ENCODE measurements at places on chromosomes 11 and 22. TPM values are rescaled to one million over a fixed set of nuclear protein-coding genes. Genes with fewer than 3 reads are reported as not detected.

The OR51B2 gene
- not detected for total RNA-seq

- no peak overlapping the region for H3K27ac ChIP-seq
- H3K36me3 ChIP-seq: no peaks in the 10 kb centered on the region
These were observed 41.2 kb upstream of the MICAL2 start for GRCh38 chr11:12069066-12069676.

- H3K4me3 ChIP-seq: no peak overlapping the region
- no peaks in the 10 kb centered on the region for H3K27me3 ChIP-seq
- DNase-seq: no peak
- H3K36me3 ChIP-seq: peaks cover 15% of the 10 kb centered on the region
- no peaks in the 10 kb centered on the region for H3K4me1 ChIP-seq
- H3K27ac ChIP-seq: no peak overlapping the region
These were observed 26.9 kb downstream of the CBX7 start for GRCh38 chr22:39125622-39126021.

DNA sequence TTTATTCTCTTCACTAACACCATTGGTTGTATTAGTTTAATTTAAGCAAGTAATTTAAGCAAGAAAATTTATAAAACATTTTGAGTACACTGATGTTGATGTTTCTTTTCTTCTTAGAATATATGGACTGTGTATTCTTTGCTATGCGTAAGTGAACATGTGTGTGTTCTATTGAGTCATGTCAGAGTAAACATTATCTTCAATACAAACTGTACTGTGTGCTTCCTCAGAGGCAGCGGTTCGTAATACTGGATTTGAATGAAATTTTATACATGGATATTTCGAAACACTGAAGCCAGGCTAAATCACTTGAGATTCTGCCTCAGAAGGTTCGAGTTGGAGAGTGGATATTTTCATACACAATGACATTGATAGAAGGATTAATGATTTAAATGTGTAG, 452.6 kb downstream of the LUZP2 start:
- no peak for DNase-seq
- H3K4me3 ChIP-seq: no peak overlapping the region
- no peaks in the 10 kb centered on the region for H3K4me1 ChIP-seq
- H3K36me3 ChIP-seq: no peaks in the 10 kb centered on the region
- no peaks in the 10 kb centered on the region for H3K27me3 ChIP-seq
- H3K27ac ChIP-seq: no peak overlapping the region

- DNase-seq: no peak
- no peaks in the 10 kb centered on the region for H3K27me3 ChIP-seq
- H3K36me3 ChIP-seq: no peaks in the 10 kb centered on the region
- no peak overlapping the region for H3K27ac ChIP-seq
- H3K4me3 ChIP-seq: no peak overlapping the region
These were observed 133.4 kb downstream of the DCDC1 start for GRCh38 chr11:31236143-31236542.

Data from ascending aorta (tissue), 2 donors.